Cardiac ventricle fibroblast (primary cell): ENCODE measurements at places on chromosomes 1 and 21. TPM values are rescaled to one million over a fixed set of nuclear protein-coding genes. Genes with fewer than 3 reads are reported as not detected.

The TRIM67 gene
- 0.06 and 0.15 TPM in 2 replicates for total RNA-seq

The COG2 gene
- 10.7 and 18.1 TPM in 2 replicates for total RNA-seq

The CDA gene
- total RNA-seq, result not detected in 2 replicates

The FMO2 gene
- total RNA-seq, result 97.5 and 98.5 TPM in 2 replicates

The IFI44 gene
- total RNA-seq, result 8.4 and 14.6 TPM in 2 replicates

The ALG14 gene
- 0.94 and 1.3 TPM in 2 replicates for total RNA-seq

The MLLT11 gene
- 0.93 and 0.94 TPM in 2 replicates for total RNA-seq

The KIF14 gene
- total RNA-seq, result 0.44 and 1.3 TPM in 2 replicates

The YRDC gene
- total RNA-seq, result 9.2 and 11.4 TPM in 2 replicates

The PTPN7 gene
- not detected in 2 replicates for total RNA-seq

The MFSD2A gene
- total RNA-seq, result 0.62 and 1.1 TPM in 2 replicates

The IGFN1 gene
- total RNA-seq, result not detected in 2 replicates

The KIF26B gene
- 5.9 and 6.3 TPM in 2 replicates for total RNA-seq

The TFF2 gene
- not detected in 2 replicates for total RNA-seq

The IFFO2 gene
- total RNA-seq, result 4.3 and 4.9 TPM in 2 replicates

The CACNA1E gene
- not detected in 2 replicates for total RNA-seq

The CD84 gene
- total RNA-seq, result not detected in 2 replicates

The DCST1 gene
- not detected in 2 replicates for total RNA-seq

The RGS16 gene
- total RNA-seq, result 0.10 and 0.25 TPM in 2 replicates

The SPRR3 gene
- total RNA-seq, result not detected in 2 replicates

The CLCA4 gene
- total RNA-seq, result not detected in 2 replicates

The OR2L2 gene
- not detected in 2 replicates for total RNA-seq

The SEMA4A gene
- total RNA-seq, result 1.8 TPM in 1 of 2 replicates, not detected in the other

The FABP3 gene
- total RNA-seq, result 2.4 TPM in 1 of 2 replicates, not detected in the other
